ENCODE measurements at places on chromosomes 7 and 10.
A peak's percentile ranks its signal among the peaks of the same experiment; 100 is the strongest.

GRCh38 chr10:11140963-11141362 lies 123.3 kb downstream of the CELF2 start:
- DNase-seq: no peak

GRCh38 chr10:12638103-12638502 lies 288.8 kb downstream of the CAMK1D start:
- DNase-seq: no peak

DNA sequence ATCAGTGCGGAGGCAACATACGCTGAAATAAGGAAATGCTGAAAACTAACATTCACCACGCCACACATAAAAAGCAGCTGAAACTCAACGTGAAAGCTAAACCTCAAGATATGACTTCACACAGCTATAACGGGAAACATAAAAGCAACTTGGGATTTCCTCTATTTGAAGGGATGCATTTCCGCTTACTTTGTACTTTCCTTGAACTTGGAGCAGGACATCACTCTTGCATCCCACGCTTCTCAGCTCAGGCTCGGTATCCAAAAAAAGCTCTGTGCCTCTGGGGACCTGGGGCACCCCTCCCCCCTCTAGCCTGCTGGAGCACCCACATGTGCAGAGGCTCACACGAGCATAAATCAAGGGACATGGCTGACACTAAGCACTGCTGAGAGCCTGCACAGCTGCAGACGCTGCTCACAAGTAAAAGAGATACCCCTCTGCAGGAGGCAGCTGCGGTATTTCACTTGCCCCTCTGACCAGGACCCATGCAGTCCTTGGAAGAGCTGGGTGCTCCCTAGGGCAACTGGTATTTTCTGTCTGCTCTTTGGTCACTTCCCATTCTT lies 34.2 kb downstream of the PARD3 start:
- no peak for DNase-seq

- DNase-seq: no peak
These were observed 97.7 kb downstream of the BTRC start for GRCh38 chr10:101451667-101452069.

DNA sequence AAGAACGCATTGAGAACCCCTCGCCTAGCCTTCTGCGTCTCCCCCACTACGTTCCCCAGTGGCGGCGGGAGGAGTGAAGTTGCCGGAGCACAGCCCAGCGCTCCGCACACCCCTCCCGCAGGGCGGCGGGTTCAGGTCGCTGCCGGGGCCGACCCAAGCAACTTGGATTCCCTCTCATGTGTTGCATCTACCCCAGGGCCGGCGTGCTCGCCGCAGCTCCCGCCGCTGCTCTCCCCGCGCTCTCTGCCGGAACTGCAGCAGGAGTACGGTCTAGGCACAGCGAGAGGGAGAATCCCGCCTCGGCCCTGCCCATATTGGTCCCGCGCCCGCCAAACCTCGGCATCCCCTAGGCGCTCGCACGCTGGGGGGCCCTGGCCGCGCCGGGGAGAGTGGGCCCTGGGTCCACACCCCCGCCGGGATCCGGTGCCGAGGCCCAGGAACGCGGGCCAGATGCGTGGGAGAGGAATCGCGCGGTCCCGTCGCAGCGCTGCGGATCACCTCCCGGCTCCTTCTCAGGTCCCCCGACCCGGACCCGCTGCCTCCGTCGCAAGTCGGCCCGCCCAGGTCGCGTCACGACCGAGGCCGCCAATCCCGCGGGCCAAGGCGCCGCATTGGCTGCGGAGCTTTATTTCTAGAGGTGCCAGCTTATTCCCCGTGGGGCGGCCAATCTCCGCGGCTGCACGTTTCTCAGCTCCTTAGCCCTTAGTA lies 648 bp upstream of the TMEM243 start:
- DNase-seq: peak; percentile 79

DNA sequence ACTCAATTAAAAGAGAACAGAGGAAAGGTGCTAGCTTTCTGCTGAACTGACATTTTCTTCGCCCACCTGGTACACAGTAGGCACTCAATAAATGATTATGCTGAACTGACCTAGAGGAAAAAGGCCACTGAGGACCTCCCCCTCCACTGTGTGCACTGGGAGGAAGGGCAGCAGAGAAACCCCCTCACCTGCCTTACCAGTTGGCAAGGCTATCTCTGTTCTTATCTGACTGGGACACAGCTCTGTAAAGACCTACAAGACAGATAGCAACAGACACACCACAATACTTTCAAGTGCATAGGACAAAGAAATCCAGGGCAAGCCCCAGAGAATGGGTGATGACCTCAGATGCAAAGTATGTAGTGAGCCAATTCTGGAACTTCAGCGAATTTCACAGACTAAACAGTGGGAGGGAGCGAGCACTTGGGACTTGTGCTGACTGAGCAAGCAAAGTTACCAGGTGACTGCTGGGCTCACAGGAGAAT lies 30.4 kb downstream of the PDLIM1 start:
- DNase-seq: peak; percentile 96

DNA sequence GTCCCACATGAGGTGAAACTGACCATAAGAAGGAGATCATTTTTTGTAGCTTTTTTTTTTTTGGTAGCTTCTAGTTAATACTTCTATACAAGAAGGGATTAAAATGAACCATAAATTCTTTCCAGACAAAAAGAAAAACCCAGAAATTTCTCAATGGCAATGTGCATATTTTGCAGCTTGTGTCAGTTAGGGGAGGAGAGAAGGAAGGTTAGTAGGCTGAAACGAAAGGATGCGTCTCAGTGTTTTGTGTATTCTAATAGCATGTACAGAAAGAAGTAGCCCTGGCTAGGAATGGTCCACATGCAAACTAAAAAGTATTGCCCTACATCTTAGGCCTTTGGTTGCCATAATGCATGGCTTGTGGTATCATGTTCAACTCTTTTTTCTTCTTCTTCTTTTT lies 90.6 kb downstream of the CACNB2 start:
- DNase-seq: no peak

GRCh38 chr7:47069385-47070076 lies 512.4 kb downstream of the TNS3 start:
- no peak for DNase-seq

- no peak for DNase-seq
These were observed 141.9 kb upstream of the RHEB start for GRCh38 chr7:151661587-151661986.

- DNase-seq: no peak
These were observed 198.3 kb downstream of the NEBL start for GRCh38 chr10:20698837-20699236.

GRCh38 chr7:98641646-98642500 lies 24.8 kb downstream of the NPTX2 start:
- peak; percentile 4 for DNase-seq

GRCh38 chr7:129923709-129924108 lies 29.1 kb downstream of the UBE2H start:
- peak; percentile 89 for DNase-seq

- peak; percentile 17 for DNase-seq
These were observed 766 bp downstream of the BAMBI start for GRCh38 chr10:28677888-28678686.

DNA sequence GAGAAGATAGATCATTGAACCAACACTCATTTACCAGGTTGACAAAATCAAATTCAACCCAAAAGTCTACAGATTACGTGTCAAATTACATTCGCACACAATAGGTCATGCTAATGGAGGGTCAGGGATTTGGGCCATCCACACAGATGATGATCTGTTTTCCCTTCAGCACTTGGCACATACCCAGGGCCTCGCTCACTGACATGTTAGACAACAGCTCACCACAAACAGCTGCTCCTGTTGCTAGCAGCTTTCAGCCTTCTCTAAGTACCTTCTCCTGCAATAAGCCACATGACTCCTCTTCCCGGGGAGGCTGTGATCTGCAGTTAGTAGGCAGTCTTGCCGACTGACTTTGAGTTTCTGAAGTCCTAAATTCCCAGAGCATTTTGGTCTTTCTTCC lies 18.4 kb downstream of the NKX2-3 start:
- DNase-seq: peak; percentile 87

DNA sequence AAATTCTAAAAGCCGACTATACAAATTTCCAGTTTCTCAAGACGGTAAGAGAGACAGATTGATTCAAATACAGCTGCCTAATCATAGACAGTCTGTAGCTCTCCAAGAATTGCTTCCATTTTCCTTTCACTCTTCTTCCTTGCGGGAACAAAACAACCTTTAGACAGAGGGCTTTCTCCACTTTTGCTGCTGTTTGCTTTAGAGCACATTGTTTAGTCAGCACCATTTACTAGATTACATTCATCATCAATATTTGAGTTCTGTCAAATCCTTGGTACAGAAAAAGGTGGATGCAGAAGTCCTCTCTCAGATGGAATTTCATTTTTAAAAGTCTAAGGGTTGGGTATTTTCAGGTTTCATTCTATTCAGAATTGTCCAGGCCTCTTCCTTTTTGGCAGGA lies 137.4 kb downstream of the CHRM2 start:
- DNase-seq: no peak

DNA sequence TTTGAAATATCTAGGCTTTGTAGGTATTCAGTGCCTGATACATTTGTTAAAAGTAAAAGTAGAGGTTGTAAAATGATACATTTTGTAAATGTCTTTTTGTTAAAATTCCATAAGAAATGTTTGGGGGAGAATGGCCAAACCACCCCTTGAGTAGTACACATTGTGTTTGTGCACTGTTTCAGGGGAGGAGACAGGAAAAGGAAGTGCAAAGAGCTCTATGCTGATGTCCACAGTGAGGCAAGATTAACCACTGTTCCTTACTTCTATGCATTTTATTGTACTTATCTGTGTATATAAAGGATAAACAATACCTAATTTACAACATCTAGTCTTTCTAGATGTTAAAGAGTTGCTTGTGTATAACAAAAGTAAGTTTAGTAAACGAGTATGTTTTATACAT lies 7.4 kb upstream of the CYCS start:
- no peak for DNase-seq

DNA sequence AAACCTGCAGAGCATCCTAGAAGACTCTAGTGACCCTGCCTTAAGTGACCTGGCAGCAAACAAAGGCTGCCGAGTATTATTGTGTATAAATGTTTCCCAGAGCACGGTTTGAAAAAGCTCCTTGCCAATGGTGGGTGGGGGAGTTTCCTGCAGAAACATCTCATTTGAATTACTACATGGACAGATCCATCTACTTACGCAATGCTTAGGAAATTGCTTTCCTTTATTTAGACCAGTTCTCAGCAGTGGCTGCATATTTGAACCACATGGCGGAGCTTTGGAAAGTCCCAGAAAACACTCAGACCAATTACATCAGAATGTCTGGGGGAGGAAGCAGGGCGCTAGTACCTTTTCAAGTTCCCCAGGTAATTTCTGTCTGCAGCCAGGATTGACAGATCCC lies 560.9 kb downstream of the SDK1 start:
- peak; percentile 7 for DNase-seq

DNA sequence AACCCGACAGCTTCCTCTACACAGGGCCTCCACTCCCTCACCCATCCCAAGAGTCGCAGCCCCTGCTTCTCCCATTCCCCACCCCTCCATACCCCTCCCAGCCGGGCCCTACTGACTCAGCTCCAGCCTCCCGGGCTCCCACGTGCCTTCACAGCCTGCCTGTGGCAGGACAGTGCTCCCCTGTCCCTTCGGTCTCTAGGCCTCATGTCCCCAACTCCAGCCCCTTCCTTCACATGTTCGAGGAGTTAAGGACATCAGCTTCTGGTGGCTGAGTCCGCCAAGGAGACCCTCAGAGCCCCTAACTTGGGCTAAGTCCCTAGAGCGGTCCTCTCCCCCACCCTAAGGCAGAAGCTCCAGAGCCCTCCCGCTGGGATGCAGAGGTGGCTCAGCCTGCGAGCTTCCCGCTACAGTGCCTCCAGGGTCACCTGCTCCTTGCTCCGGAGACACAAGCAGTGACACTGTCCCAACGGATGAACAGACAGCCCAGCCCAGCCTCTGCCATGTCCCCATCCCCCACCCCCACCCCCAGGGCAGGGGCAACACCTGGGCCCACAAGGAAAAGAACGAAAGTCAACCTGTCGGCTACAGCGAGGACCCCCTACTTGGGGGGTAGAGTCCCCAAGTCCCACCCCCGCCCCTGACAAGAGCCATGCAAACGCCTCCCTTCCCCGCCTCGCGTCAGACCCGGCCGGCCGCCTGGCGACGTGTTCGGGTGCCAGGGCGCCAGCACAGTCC lies 716 bp downstream of the SMARCD3 start:
- DNase-seq: no peak

- DNase-seq: no peak
These were observed 22.7 kb downstream of the GET4 start for GRCh38 chr7:898855-899681.

- DNase-seq: no peak
These were observed 597.5 kb upstream of the PCDH15 start for GRCh38 chr10:55398497-55398882.

DNA sequence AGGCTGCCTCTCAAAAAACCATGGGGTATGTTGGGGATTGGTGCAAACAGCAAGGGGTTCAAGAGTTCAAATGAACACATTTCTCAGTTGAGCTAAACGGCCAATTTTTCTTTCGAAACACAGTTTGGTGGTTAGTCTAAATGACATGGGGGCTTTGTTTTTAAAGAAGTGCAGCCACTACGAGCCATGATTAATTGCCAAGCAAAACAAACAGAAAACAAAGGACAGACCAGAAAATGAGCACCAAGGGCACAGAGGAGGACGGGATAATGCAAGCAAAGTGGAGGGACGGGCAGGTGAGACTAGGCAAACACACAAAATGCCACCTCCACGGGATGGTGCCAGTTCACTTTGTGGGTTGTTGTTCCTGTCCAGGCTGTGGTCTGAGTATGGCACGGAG lies 64.5 kb upstream of the PDLIM1 start:
- DNase-seq: no peak

DNA sequence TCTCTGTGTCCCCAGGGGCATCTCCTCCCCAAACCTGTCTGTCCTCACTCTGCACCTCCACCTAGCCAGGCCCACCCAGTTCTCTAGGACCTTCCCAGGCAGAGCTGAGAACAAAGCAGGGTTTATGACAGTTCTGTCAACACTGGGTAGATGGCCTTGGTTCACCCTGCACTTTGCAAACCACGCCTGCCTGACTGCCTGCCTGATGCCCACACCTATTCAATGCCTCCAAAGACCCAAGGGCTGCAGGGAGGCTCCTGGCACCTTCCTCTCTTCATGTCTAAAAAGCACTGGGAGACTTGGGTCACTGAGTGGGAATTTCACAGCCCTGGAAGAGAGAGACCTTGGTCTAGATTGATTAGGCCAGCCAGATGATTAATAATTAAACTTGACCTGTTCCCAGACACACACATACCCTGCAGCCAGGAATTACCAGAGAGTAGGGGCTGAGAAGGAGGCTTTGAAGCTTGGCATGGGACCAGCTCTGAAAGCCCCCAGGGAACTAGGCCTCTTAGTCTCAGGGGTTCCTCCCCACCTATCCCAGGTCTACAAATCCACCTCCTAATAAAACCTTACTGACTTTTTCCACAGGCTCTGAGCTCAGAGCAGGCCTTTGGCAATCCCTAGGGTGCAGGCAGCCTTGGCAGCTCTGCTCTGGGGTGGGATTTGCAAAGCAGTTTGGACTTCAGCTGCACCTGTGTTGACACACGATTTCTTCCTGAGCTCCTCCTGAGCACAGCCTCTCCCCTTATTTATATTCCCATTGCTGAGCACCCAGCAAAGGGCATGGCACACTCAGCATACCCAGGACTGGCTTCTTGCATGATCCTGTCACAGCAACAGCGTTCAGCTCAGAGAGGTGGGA lies 25.7 kb upstream of the PDCD4 start:
- no peak for DNase-seq

- no peak for DNase-seq
These were observed 66.1 kb downstream of the FOXL3 start for GRCh38 chr7:356087-356486.

- DNase-seq: no peak
These were observed 25.2 kb downstream of the ZNF117 start for GRCh38 chr7:64965594-64965993.

GRCh38 chr10:17850501-17850900 lies 41.4 kb downstream of the MRC1 start:
- DNase-seq: no peak

Measured in M059J (cell line).